Activated naive CD4-positive, alpha-beta T cell treated with anti-CD3 and anti-CD28 coated beads for 36 hours (primary cell): ENCODE measurements at places on chromosomes 5 and 9. TPM values are rescaled to one million over a fixed set of nuclear protein-coding genes. Genes with fewer than 3 reads are reported as not detected.

PCDHA1 gene
- not detected for total RNA-seq

SLC34A3 gene
- not detected for total RNA-seq

GRCh38 chr9:137159105-137160053 lies 10.5 kb downstream of the LRRC26 start:
- DNase-seq: no peak

- no peak for DNase-seq
Measured at GRCh38 chr5:177968661-177969211, 27.3 kb downstream of the PROP1 start.

- no peak for DNase-seq
Measured at GRCh38 chr5:64462391-64462790, 43.4 kb upstream of the RGS7BP start.

DNA sequence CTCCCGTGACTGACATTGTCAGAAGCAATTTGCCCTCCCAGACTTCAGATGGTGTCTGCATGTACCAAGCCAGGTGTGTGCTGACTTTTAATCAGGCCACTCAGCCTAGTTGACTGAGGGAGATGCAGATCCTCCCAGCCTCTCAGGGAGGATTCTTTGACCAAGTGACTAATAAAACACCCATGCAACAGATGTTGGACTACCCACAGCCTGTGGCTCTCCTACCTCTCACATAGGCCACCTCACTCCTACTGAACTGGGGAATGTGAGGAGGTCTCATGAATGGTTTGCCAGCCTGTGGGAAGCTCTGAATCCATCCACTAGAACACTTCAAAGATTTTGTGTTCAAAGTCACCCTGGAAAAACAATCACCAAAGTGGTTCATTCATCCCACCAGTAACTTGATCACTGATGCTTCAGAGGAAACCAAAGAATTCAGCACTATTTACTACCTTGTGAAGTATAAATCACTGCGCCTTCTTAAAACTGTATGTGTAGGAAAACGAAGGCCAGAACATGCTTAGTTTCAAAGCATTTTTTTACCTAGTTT lies 80.1 kb downstream of the ESM1 start:
- DNase-seq: no peak

- no peak for DNase-seq
Measured at GRCh38 chr5:91091471-91092234, 291.5 kb downstream of the ARRDC3 start.

DNA sequence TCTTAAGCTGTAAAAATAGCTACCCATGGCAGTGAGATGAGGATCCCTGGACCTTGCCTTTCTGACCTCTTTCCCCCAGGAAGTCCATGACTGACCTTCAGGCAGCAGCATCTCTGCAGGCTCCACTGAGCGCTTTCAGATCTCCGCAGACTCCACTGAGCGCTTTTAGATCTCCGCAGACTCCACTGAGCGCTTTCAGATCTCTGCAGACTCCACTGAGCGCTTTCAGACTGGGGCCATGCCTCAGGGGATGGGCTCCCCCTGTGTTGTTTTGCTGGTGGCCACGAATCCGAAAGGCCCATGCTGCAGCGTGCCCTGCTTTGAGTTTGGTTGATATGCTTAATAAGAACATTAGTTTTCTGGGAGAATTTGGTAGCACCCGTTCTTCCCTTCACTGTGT lies 254.2 kb downstream of the FANCC start:
- no peak for DNase-seq

RECK gene
- 8.5 TPM for total RNA-seq

WDR31 gene
- total RNA-seq: 0.81 TPM

DNA sequence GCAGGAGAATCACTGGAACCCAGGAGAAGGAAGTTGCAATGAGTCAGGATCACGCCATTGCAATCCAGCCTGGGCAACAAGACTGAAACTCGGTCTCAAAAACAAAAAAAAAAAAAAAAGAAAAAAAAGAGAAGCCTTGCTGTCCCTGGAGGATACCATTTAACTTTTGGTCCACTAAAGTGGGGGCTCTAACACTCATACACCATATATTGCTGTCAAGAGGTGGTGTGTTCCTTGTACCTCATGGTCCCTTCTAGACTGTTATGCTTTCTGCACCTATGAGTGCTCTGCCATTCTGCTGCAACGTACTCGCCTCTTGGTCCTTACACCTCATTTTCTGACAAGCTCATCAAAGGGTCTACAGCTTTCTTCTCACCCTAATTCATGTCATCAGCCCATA lies 52.2 kb upstream of the ISOC1 start:
- DNase-seq: no peak

PAIP2 gene
- total RNA-seq: 74.3 TPM

ADAMTS6 gene
- 0.93 TPM for total RNA-seq

SELENOP gene
- total RNA-seq: not detected

- no peak for DNase-seq
Measured at GRCh38 chr9:104200456-104200994, 106.4 kb downstream of the SMC2 start.

DNA sequence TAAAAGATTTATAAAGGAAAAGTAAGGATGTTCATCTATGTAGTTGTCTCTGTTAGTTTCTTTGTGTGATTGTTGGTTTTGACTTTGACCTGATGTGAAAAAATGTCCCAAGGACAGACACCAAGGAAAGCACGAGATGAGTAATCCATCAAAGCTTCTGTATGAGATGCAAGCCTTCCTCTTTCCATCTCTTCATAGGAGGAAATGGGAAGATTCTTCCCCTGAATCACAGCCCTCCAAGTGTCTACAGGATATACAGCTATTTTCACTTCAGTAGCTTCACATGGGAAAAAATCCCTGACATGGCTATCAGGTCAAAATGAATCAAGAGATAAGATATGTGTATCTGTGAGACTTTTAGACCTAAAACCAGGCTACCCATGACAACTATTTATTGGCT lies 29.0 kb upstream of the CEMIP2 start:
- no peak for DNase-seq

GRCh38 chr5:95996904-95997723 lies 35.5 kb upstream of the ELL2 start:
- no peak for DNase-seq

- DNase-seq: no peak
Measured at GRCh38 chr9:65449423-65449822, 164.4 kb upstream of the FOXD4L5 start.

DNA sequence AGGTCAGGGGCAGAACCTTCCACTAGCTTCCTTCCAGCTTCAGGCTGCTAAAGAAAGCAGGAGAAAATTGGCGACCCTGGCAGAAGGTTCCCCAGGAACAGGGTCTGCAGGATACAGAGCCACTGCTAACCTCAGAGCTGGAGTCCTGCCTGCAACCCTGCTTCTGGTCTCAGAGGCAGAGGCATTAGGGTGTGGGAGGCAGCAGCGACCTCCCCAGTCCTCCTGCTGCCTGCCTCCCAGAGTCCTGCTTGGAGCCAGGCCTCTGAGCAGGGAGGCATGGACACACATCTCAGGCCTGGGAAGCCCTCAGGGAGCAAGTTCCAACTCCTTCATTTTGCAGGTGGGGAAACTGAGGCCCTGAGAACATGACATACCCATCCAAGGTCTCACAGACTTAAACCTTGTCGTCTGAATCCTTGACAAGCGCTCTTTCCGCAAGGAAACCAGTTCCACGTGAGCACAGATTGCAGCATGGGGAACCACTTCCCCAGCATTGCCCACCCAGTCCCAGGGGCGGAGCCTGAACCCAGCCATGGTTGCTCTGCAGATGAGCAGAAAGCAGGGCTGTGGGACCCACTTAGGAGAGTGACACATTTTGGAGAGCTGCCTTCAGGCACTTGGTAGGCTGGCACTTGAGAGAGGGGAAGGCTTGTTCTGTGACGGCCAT lies 28.2 kb upstream of the HAND1 start:
- no peak for DNase-seq

- no peak for DNase-seq
Measured at GRCh38 chr5:170769898-170770416, 13.6 kb upstream of the GABRP start.

PCDHGA1 gene
- not detected for total RNA-seq

FOXD4 gene
- not detected for total RNA-seq

- no peak for DNase-seq
Measured at GRCh38 chr5:119655061-119655460, 25.7 kb downstream of the FAM170A start.

DNA sequence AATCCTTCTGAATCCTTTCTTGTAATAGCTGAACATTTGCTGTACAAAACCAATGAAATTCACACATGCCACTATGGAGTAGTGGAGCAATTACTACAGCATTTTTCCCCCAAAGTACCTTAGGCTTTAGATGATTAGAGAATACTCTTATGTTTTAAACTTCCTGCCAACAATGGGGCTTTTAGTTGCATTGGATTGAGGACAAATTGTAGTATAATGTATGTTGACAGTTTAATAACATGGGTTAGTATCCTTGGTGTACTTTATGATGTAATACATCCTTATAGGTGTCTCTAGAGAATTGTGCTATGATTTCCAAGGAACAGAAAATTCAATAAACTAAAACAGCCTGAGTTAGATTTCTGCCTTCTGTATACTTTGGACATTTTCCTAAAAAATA lies 422.7 kb upstream of the GRAMD2B start:
- no peak for DNase-seq

DNA sequence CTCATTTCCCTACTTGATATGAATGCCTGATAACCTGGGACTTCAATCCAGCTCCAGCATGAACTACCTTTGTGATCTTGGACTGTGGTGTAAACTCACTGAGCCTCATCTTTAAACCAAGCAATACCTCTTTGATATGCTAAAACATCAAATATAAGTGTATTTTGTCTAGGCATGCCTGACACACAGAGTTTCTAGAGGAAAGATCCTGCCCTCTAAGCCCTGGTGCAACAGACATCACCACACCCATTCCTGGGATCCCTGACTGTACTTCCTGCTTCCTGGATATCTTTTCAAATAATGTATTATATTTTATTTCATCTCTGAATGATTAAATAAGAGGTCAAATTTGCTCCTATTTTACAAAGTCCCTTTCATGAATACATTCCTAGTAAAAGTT lies 55.8 kb downstream of the ANXA2R start:
- DNase-seq: no peak

GRCh38 chr9:93129286-93129685 lies 4.8 kb downstream of the NINJ1 start:
- no peak for DNase-seq

GRCh38 chr5:129593525-129593924 lies 133.4 kb downstream of the ADAMTS19 start:
- no peak for DNase-seq

DNA sequence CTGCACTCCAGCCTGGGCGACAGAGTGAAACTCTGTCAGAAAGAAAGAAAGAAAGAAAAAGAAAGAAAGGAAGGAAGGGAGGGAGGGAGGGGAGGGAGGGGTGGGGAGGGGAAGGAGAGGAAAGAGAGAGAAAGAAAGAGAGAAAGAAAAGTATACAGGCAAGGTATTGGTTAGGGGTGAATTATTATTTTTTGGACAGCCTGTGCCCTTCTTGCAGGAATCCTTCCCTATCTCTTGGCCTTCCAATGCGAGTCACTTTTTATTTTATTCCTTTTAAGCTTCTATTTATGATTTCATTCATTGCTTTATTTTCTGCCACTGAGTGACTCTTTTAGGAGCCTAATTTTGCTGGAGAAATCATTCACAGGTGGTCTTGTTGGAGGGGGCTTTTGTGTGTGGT lies 98.7 kb downstream of the PDE8B start:
- DNase-seq: no peak

GRCh38 chr5:56479126-56479525 lies 246.0 kb upstream of the ANKRD55 start:
- no peak for DNase-seq

CSF1R gene
- total RNA-seq: 0.94 TPM

OR13C3 gene
- total RNA-seq: not detected

DNA sequence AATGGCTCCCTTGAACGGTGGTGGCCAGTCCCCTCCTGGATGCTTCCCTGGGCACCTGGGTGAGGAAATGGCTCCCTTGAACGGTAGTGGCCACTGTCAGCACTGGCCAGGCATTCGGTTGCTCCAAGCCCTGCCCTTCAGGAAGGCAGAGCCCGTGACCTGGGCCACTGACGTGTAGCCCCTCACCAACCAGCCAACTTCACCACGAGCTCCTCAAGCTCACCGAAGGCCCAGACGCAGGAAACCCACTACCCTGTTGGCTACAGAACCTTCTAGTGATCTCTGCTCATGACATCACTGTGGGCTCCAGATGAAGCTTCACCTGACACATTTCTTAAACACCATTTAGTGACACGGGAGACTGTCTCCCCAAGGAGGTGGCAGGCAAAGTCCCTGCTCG lies 9.2 kb downstream of the SLC6A3 start:
- no peak for DNase-seq

SAXO1 gene
- total RNA-seq: not detected

GRCh38 chr9:76092572-76092971 lies 202.1 kb downstream of the PCSK5 start:
- DNase-seq: no peak

GRCh38 chr5:88727705-88728313 lies 155.2 kb downstream of the MEF2C start:
- no peak for DNase-seq

TMC1 gene
- total RNA-seq: not detected

DNA sequence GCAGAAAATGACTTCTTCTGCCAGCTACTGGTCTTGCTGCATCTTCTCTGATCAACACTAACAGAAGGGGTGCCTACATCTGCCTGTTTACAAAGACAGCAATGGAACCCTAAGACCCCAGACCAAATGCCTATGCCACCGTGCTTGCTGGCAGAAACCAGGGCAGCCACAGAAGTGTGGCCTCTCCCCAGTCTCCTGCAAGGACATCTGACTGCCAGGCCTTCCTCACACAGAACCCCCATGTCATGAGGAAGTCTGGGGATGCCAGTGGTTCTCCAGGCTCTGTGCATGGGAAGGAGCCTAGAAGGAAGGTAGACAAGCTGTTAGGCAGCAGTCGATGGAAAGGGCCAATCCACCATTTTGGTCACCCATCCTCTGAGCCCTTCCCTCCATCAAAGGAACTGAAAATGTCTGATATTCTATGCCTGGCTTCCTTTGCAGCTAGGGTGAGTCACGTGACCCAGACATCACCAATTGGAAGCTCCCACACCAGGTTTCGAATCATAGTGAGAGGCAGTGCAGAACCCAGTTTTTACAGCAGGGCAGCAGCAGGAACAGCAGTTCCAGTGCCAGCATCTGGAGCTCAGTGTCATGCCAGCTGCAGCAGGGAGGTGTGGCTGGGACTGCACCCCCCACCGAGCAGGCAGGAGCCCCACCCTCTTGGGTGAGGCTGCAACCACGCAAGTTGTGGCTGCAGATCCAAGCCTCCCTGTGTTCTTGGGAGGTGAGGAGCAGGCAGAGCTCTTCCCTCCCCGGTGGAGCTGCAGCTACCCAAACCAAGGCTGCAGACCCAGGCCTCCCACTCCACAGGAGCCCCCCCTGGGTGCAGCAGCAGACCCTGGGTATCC lies 123.4 kb downstream of the OLFM1 start:
- DNase-seq: no peak

GRCh38 chr9:131264231-131264630 lies 12.1 kb downstream of the FAM78A start:
- DNase-seq: peak; percentile 59

DNA sequence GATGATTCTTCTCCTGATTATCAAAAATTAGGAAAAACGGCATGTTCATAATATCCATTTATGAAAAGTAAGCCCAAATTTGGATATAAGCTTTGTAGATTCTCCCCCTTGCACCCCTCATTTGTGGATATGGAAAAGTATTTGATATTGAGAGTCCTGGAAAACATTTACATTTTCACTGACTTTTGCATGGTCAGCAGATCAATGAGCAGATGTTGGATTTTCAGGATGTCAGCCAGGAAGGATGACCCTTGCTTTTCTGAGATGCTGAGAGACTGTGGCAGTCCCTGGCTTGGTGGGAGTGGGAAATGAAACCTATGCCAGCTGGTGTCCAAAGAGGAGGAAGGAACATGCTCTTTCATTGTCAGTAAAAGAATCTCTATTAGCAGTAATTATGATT lies 410.8 kb downstream of the DMAC1 start:
- no peak for DNase-seq
